Umbilical cord (tissue), 2 donors: ENCODE measurements at places on chromosomes 1 and 21.

DNA sequence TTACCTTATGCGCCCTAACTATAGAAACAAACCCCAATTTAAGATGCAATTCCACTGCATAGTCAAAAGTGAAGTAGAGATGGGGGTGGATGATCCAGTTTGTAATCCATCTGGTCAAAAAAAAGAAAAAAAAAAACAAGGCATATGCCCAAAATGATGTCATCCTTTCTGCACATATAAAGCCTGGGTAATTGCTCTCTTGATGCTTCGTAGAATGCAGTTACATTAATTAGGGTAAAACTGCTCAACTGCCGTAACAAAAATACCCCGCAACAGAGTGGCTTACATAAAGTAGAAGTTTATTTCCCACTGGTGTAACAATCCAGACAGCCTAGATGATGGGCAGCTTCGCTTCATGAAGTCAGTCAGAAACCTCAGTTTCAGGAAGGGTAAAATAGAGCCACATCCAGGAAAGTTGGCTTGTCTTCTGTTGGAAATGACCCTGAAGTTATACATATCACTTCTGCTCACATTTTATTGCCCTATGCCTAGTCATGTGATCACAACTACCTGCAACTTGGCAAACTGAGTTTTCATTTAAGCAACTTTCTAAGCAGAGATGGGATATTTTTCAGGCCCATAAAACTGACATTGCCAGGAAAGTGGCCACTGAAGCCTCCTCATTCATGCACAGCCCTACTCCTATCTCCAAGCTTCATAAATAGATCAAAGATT is 221.7 kb downstream of the C1orf94 start:
- no peak for DNase-seq

DNA sequence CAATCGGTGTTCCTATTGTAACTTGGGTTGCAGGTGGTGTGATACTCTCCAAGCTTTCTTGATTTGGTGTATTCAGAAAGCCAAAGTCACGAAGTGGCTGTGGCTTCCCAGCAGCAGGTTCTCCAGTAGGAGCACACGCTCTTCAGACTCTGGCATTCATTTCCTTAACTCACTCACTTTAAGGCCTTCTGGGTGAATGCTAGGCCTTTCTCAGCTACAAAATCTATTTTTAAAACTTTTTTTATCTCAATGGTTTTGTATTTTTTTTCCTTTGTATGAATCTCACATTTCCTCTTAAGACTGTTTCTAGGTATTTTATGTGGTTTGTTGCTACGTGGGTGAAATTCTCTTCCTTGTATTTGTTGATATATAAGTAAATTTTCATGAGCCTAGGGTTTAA is 22.9 kb upstream of the PKN2 start:
- no peak for DNase-seq

DNA sequence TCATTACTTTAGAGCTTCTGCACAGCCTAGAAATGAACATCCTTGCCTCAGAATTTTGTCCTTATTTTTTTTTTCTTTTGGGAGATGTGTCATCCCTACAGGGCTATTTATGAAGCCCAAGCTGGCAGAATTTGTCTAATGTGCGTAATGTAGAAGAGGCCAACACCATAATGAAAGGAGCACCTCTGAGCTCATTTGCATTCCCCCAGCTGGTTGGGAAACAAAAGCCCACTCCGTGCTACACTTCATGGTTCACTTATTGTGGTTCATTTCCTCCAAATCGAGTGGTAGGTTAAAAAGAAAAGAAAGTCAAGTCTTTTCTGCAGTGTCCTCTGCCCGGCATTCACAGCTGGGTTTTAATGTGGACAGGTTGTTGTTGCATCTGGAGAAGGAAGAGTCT is 73.5 kb downstream of the KAZN start:
- no peak for DNase-seq

DNA sequence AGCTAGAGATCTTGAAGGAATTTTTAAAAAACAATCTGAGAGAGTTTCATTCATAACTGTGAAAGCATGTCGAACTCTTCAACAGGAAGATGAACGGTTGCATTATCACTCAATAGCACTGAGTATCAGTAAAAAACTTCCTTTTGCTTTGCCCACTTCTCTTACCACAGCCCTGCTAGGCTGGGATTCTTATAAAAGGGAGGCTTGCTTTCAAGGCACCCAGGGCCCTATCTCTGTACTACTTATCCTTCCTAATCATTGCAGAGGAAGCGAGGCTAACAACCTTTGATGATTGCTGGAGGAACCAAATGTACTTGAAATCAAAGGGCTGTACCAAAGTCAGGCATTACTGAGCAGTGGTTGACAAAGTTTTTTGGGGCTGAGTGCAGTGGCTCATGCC is 71.2 kb downstream of the SNRPE start:
- DNase-seq: no peak

DNA sequence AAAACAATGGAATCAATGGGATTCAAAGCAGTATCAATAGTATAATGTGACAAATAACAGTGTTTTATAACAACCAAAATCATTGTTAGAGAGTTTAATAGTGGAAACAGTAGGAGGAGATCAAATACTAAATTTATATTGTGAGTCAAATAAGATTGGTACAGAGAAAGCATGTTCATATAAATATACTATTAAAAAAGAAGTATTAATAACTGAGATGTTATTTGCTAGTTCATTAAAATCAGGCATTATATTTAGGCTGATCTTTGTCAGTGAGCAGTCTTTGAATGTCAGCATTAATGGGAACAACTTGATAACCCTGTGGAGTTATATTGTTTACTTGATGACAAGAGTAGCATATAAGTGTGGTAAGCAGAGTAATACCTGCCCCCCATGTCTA is 30.6 kb downstream of the PRKAA2 start:
- DNase-seq: no peak

DNA sequence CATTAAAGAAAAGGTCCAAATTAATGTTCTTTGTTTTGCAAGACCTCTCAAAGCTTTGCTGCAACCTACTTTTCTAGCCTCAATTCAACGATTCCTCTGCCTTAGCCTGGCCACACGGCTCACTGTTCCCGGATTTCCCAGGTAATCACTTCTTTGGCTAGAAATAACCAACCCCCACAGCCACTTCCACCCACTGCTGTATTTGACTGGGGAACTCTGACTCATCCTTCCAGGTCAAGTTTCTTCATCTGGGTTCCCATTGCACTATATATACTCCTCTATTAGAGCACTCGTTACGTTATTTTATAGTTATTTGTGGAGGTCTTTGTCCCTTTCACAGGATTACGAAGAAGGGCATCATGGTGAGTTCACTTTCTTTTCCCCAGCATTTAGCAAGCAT is 185.9 kb downstream of the CACNA1E start:
- no peak for DNase-seq

GRCh38 chr1:60281360-60281932 is 207.9 kb upstream of the C1orf87 start:
- peak; percentile 71 for DNase-seq

DNA sequence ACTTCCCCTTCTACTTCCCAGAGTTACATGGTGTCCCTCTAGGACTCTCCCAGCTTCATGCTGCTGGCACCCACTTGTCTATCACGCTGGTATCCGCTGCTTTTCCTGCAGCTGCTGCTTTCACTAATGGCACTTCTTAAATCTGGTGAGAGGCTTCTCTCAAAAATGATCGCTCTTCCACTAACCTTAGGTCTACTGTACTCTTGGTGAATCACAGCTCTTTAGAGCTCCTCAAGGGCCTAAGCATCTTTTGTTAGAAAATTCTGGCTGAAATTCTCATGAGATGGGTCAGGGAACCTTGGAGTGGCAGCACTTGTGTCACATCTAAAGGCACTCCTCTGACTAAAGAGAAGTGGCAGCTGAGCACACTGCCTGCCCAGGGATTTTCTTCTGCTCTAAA is 32.1 kb downstream of the ZMYND12 start:
- no peak for DNase-seq

DNA sequence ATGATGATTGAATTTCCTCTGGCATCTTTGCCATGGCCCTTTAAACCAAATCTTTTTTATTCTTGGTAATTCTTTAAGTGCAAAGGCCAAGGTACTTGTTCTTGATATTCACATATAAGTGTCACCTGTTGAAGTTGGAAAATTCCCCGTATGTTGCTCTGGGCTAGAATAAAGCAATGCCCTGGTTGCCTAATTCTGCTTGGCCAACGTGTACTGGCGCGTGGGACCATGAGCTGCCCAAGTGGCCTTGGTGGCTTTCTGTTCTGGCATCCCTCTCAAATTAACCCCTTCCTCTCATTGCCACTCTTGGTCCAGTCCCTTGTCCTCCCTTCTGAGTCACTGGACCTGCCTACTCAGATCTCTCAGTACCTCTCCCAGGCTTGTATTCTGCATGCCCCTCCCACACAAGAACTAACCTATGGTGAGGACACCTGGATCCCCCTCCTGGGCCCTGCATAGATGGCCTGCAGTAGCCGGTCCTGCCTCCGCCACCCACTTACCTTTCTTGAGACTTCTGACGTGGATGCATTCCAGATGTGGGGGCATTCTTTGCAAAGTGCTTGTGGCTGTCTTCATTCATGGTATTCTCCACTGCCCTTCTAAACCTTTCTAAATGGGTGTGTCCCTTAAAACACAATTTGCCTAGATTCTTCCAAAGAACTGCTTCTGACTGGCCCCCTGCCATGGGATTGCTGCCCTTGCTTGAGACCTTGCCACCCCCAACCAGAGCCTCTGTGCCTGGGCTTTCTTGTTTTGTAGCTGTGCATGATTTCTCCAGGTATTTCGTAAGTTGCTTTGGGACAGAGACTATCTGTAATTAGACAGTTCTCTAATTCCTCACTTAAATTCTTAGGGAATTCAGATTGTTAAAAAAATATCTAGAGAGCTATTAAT is 152.4 kb downstream of the GALNT2 start:
- DNase-seq: no peak

- DNase-seq: peak; percentile 83
These were observed 1.4 kb downstream of the IER5 start for GRCh38 chr1:181089676-181090544.

DNA sequence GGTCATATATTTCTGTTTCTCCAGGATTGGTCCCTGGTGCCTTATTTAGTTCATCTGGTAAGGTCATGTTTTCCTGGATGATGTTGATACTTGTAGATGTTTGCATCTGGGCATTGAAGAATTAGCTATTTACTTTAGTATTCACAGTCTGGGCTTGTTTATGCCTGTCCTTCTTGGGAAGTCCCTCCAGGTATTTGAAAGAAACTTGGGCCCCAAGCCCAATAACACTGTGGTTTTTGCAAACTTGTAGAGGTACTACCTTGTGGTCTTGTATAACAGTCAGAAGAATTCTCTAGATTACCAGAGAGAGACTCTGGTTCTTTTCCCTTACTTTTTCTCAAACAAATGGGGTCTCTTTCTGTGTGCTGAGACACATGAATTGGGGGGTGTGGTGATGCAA is 251.4 kb upstream of the B3GALT2 start:
- DNase-seq: no peak

DNA sequence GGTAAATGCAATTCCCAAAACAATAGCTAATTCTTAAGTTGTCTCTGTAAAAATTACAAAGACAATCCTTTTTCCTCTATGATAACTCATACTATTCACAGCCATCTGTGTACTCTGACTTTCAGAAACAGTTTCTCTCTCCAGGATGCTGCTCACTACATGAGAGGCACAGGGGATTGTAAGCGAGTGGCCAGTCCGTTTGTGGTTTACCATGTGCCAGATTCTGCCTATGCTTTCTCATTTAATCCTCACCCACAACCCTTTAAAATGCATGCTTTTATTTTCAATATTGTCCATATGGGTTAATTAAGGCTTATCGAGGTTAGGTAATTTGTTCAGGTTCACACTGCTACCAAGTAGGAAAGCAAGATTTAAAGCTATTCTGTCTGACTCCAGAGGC is 23.0 kb downstream of the RGS1 start:
- DNase-seq: no peak

- DNase-seq: no peak
These were observed 59.2 kb upstream of the SPAG17 start for GRCh38 chr1:118244194-118244593.

- DNase-seq: no peak
These were observed 11.7 kb upstream of the C2CD2 start for GRCh38 chr21:41965461-41966013.

DNA sequence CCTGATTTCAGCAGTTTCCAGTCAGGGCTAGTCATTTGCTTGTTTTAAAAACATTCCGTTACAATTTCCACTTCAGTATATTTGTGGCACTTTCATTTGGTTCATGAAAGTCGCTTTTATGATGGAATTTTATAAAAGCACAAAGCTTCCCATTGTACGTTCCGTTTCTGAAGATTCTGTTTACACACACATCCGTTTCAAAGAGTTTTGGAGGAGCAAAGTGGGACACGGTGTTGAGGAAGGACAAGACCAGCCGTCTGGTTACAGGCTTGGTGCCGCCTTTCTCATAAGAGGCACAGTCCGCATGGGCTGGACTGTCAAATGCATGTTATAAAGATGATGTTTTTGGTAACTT is 60.3 kb downstream of the FAAP20 start:
- no peak for DNase-seq

- DNase-seq: peak; percentile 80
These were observed 98.6 kb downstream of the NAV1 start for GRCh38 chr1:201637282-201638079.

GRCh38 chr1:23424293-23425192 is at the start of gene TCEA3:
TCEA3 (minus strand) TSS chr1:23424748; CDS start chr1:23424633, 115 bp downstream.
- peak; percentile 60 for DNase-seq

DNA sequence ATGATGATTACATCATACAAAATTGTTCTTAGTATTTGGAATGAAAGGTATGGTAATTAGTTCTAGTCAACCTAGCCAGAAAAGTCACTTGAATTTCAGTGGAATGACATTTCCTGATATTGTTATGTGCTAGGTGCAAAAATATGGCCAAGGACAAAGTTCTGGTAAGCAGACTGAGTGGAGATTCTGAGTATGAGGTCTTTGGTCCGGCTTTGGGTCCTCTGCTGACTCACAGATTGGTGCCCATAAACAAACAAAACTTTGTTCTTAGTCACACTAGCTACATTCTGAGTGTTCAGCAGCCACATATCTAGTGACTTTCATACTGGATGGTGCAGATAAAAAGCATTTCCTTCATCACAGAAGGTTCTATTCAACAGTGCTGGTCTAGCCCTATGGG is 206.1 kb downstream of the ZNF648 start:
- no peak for DNase-seq

- peak; percentile 80 for DNase-seq
These were observed 389.6 kb upstream of the USP24 start for GRCh38 chr1:55604749-55605148.
